ENCODE measurements at places on chromosomes 3 and 15.
A peak's percentile ranks its signal among the peaks of the same experiment; 100 is the strongest.

GRCh38 chr3:10164546-10165393 is at the start of gene IRAK2:
TSS of gene IRAK2 (plus strand) at chr3:10164919. CDS start at chr3:10164955, 36 bp downstream.
- DNase-seq: peak; percentile 31

GRCh38 chr15:94703596-94703995 is 472.2 kb downstream of the MCTP2 start:
- DNase-seq: no peak

DNA sequence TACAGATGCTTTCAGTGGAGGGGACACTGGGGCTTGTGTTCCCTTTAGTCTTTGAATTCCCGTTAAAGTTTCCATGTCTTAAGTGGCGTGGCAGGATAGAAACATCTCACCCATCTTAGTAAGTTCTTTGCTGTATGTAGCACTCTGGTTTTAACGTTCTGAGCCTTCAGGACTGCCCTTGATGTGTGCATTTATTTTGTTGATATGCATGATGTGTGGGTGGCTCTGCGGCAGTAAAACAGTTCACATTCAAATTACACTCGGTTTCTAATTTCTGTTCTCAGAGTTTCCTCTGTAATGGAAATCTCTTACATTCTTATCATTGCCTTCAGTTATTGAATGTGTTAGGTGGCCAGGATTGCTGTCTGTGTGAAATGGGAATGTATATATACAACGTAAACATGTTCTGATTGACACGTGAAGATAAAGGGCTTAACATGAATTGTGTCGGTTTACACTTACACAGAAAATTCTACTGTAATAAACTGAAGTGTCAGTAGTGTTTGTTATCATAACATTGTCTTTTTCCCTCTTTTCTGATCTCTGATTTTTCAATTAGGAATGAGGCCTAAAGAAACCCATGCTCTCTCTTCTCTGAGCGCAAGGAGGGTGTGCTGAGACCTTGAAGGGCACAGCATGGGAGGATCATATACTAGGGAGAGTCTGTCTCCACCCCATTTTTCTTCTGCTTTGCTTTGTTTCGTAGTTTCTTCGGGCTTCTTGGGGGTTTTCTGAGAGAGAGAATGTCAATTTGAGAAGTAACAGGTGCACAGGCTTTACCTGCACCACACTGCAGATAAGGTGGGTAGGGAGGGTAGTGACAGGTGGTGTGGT is 51.5 kb downstream of the IGF1R start:
- no peak for DNase-seq

DNA sequence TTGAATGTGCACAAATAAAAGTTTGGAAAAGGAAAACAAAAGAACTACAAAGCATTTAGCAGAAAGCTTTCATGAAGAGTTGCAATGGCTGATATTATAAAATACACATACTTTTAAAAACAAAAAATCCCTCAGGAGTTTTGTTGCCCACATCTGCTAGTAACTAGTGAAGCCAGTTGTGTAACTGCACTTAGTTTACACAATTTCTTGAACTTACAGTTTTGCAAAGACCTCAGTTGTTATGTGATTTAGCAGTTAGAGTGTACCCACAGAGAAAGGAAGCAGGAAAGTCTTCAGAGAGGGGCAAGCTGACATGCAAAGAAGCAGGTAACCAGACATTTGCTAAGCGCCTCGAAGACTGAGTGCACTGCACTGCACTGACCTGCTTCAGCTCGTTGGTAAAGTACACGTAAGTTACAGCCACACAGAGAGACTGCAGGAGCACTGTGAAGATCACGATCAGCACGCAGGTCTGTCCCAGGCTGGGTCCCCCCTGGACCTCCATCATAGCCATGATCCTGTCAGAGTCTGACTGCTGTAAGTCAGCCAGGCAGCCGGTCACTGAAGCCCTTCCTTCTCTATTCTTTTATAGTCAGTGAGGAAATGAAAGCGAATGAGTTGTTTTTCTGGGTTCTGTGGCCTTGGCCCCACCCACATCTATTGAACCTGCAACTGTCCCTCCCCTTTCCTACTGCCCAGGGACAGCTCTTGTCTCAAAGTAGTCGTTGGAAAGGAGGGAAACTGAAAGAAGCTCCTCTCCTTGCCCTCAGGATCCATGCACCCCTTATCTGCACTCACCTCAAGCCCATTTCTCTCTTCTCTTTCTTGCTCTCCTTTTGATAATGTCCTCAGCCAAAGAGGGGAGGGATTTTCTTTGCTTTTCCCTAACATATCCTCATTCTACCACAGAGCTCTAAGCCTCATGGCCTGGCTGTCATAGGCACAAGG is at the start of gene TNFSF10:
Gene TNFSF10, minus strand, starts transcription at position 560 of the 948 bp plus-strand sequence. Its CDS starts 46 bp downstream, at position 514.
- DNase-seq: no peak

DNA sequence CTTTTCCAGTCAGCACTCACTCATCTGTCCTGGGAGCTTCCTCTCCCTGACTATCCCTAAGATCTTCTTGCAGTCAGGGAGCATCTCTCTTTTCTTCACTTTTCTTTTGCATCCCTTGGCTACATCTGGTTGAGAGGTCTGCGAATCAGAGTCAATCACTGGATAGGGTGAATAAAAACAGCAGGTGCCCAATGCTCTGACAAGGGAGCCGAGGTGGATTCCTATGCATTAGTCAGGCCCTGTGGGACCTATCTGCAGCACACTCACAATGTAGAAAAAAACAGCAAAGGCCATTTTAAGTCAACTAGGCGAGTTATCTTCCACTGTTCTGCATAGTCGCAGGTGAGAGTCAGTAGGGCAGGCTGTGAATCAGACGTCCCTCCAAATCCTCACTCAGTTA is 35.5 kb downstream of the DZIP1L start:
- no peak for DNase-seq

DNA sequence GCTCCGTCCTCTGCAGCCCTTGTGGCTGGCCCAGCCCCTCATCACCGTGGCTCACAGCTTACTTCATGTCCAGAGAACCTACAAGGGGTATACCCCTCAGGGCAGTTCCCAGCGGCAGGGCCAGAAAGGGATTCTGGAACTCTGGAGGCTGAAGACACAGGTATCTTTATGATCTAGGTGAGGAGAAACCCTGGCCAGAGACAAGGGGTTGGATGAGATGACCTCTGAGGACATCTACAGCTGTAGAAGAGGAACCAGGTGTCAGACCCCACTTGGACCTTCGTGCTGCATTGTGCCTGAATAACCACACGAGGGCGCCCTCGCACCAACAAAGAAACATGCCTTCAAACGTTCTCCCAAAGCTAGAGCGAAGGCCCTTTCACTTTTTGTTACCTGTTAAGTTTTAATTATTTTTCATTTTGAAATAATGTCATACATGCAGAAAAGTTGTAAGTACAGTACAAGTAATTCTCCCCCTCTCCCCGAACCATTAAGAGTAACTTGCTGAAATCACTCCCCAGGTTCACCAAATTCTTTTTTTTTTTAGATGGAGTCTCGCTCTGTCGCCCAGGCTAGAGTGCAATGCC is 118.7 kb upstream of the SMAD3 start:
- peak; percentile 37 for DNase-seq

DNA sequence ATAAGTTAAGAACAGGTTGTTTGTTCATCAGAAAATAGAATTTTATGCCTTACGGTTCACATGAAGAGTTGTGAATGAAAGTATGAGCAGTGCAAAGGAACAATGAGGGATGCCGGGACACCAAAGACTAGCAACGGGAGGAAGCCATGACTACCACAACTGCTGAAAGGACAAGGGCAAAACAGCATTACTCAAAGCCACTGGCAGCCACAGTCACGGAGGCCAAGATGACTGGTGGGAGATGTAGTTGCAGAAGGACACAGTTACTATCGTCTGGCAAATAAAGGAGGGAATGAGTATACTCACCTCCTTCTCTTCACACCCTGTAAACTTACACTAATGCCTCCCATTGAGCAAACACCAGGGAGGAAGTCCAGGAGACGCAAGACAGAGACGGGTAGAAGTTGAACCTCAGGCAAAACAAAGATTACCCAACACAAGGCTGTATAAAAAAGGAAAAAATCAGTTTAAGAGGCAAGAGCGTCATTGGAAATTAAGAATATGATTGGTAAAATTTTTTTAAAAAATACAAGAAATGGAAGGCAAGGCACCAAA is 675.5 kb downstream of the FHIT start:
- DNase-seq: no peak

DNA sequence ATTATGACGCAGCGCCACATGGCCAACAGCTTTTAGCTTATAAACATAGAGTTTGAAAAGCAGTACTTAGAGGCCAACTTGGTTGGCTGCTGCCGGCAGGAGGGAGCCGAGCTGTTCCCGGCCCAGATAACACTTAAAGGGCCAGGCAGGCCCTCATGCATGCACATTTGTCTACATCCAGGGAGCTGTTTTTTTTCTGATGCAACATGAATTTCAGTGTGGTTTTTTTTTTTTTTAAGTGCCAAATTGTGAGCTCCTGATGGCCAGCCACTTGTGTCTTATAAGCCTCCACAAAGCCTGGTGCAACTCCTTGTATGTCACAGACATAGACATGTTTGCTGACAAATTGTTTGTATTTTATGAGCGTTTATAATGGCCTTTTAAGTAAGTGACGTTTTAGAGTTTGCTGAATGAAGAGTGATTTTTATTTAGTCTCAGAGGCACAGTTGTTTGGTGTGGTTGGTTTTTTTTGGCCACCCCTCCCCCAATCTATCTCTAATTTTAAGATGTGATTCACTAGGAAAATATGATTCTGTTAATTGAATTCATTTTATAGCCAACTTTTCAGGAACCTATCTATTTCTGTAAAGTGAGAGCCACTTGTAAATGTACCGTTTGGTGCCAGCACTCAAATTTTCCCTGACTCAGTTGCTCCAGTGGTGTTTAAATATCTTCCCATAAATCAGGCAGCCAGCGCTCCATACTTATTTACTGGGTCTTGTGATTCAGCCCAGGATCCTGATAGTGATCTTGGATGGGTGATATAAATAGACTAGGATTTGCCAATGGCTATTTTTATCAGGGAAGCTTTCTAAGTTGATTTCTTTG is 134.3 kb downstream of the VGLL4 start:
- DNase-seq: no peak
